Suprapubic skin (tissue), 4 donors: ENCODE measurements at places on chromosomes 6 and 20.

DNA sequence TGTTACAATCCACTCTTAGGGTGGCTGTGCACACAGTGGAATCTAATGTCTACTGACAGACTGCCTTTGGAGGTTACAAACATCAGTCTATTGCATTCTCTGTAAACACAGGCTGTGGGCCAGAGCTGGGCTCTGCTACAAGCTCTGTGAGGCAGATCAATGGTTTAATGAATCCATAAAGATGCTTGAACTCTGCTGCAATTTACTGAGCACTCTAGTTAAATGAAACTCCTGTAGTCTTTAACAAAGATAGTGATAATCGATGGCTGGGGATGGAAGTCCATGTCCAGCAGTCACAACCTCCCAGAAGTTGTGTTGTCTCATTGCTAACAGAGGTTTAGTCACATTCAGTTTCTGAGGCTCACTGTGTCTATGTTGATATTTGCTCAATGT is 50.5 kb downstream of the SOBP start:
- H3K36me3 ChIP-seq, result no peaks in the 10 kb centered on the region
- no peak overlapping the region for H3K27ac ChIP-seq

DNA sequence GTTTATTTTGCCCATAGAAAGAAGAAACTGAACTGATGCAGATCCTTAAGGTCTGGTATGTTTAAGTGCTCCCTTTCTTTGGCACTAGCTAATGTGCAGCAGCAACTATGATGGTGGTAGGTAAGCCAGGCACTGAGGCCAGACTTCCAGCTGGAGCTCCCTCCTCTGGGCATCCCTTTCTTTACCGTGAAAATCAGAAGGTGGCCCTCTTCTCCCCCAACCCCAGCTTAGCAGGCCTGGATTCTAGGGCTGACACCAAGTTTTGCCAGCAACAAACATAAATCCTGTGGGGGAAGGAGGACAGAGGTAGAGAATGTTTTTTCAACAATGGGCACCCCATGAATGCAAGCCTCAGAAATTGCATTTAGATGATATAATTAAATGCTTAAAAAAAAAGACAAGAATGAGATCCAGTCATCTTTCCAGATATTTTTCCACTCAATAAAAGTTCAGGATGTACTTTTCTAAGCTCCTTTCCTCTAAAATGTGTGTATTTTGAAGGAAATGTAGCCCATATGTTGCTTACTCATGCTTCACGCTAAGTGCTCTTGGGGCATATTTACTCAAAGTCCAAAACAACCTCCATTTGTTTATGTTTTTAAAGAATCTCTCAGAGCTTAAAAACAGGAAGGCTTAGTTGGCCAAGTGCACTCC is 123.9 kb upstream of the NXT1 start:
- no peaks in the 10 kb centered on the region for H3K27me3 ChIP-seq
- H3K4me1 ChIP-seq, result no peaks in the 10 kb centered on the region
- H3K27ac ChIP-seq, result no peak overlapping the region

DNA sequence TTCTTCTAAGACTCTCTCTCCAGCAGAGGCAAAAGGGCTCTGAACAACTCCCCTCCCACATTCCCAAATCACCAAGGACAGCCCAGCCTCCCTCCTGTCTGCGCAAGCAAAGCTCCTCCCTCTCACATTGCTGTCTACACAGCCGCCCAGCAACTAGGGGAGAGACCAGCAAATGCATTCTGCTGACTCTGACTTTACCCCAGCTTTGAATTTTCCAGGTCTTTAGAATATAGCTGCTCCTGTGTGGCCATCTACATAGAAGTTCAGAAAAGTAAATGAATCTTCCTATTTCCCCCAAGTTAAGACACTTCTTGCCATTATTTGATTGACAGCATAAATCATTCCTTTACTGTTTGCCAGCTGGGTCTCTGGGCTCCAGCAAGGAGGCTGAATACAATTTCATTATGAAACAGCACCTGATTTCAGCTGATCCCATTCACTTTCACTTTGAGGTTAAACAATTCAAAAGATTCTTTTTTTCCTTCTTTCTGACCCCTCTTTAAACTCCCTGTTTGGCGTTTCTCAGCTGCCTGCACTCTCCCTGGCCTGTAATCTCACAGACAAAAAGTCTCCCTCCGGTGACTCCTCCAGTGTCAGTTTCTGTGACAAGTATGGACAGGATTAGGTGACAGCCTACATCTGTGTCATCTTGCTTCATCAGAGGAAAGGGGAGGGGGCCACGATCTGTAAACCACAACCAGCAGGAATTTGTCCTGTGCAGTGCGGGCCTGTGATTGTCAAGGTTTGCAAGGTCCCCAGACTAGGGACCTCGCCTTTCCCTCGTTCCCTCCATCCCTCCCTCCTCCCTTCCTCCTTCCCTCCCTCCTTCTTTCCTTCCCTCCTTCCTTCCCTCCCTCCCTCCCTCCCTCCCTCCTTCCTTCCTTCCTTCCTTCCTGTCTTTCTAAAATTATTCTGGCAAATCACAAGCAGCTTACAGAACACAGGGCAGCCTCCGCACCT is 205.6 kb upstream of the RIN2 start:
- H3K27me3 ChIP-seq, result no peaks in the 10 kb centered on the region
- no peak for DNase-seq
- no peak overlapping the region for H3K27ac ChIP-seq
- H3K4me3 ChIP-seq, result no peak overlapping the region

DNA sequence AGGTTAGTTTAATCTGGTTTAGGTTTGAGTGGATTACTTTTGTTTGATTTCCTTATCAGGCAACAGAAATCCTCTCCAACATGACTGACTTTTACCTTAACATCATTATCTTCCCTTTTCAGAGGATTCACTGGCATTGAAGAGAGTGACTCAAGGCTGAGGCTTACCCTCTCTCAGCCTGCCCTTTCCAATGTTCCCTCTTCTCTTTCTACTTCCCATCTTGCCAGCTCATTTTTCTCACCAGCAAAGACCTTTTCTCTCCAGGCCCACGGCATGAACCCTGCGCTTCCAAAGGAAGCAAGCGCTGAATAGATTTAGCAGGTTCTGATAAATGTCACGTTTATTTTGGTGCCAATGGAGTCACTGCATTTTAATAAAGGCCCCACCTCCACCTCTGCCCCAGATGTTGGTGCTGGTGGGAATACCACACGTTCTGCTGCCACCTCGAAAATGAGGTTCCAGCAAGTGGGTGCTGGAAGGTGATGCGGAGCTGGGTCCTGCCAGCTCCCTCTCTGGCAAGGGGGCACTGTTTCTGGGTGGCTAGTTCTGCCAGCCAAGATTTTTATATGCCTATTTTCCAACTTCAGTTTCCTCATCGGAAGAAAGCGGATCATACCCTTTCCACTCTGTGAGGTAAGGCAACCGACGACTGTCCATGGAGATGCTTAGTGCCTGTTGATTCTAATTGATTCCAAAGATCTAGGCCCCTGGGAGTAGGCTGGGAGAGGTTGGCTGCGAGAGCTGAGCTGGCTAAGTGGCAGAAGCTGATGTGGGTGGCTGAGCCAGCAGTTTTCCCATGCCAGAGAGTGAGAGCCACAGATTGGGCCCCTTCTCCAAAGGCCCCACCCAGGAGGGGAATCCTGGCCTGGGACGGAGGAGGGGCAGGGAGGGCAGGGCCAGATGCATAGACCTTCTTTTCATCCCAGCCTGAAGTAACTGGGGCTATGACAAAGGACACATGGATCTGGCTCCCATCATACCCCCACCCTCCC is 87.7 kb upstream of the MAFB start:
- H3K36me3 ChIP-seq, result no peaks in the 10 kb centered on the region
- no peak for DNase-seq
- H3K27ac ChIP-seq, result no peak overlapping the region
- H3K4me1 ChIP-seq, result peaks cover 18% of the 10 kb centered on the region
- H3K4me3 ChIP-seq, result no peak overlapping the region

- no peaks in the 10 kb centered on the region for H3K36me3 ChIP-seq
- DNase-seq, result no peak
- no peaks in the 10 kb centered on the region for H3K4me1 ChIP-seq
- H3K27ac ChIP-seq, result no peak overlapping the region
- H3K4me3 ChIP-seq, result no peak overlapping the region
Measured at GRCh38 chr6:1903780-1904465, 294.2 kb downstream of the FOXC1 start.

DNA sequence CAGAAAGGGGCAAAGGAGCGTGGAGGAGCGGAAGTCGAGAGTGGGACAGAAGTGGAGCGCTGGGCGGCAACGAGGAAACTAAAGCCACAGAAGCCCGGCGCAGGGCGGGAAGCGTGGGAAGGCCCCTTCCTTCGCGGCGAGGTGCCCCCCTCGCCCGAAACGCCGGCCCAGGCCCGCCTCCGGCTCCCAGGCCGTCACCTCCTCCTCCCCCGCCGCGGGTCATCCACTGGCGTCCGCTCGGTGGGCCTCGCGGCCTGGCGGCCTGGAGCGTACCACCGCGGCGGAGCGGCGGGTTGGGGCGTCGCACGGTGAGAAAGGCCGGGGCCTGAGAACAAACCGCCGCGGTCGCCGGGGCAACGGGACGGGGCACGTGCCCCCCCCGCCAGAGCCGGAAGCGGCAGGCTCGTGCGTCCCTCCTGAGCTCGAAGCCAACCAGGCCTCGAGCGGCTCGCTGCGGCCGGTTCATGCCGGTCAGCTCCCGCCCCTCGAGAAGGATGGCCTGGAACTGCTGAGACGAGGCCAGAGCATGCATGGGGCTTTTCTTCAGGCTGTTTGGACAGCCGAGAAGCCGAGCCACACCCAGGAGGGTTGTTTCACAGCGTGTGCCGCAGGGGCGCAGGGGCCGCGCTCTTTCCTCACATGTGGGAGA is at the start of gene TCP11:
Gene TCP11, minus strand, starts transcription at position 333 of the 649 bp plus-strand sequence. CDS start 469 bp downstream, outside the sequence.
- DNase-seq, result no peak
- H3K27ac ChIP-seq, result no peak within 1 kb of the TSS
- no peaks in the 10 kb centered on the region for H3K36me3 ChIP-seq
- H3K4me3 ChIP-seq, result peak within 1 kb of the TSS; percentile 34
- H3K27me3 ChIP-seq, result no peaks in the 10 kb centered on the region
- peaks cover 11% of the 10 kb centered on the region for H3K4me1 ChIP-seq

DNA sequence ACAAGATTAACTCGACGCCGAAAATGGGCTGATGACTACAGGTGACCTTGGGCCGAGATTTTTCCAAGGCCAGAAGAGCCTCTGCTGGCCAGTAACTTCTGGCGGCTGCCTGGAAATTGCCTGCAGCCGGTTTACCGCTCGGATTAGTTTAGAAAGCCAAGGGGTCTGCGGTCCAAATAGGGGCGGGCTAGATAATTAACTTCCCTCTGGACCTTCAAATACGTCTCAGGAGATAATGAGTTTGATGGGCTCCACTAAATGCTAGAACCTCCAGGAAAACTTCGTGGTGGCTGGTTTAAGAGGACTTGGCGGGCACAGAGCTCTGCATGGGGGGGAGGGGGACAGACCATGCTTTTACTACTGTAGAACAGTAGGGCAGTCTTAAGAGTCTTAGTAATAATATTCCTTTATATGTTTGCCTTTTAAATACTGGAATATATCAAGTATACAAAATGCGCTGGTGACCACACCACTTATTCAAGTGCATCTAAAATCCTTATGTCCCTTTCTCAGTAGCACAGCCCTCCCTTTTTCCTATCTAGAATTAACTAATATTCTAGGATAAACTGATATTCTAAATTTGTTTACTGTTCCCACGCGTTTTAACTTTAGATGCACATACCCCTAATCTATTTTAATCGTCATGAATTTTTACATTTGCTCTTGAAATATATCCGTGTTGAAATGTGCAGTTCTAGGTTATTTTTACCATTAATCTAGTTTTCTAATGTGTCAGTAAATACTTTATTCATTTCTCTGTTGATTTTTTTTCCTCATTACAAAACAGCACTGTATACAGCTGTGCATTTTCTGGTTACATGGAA is 107.5 kb upstream of the PRSS16 start:
- H3K4me3 ChIP-seq, result peak overlapping the region; percentile 58
- no peaks in the 10 kb centered on the region for H3K27me3 ChIP-seq
- no peak for DNase-seq
- no peaks in the 10 kb centered on the region for H3K36me3 ChIP-seq

GRCh38 chr6:99603421-99604165 is 3.0 kb upstream of the PRDM13 start:
- no peak for DNase-seq
- H3K36me3 ChIP-seq, result no peaks in the 10 kb centered on the region
- H3K4me1 ChIP-seq, result peaks cover 44% of the 10 kb centered on the region
- no peak overlapping the region for H3K27ac ChIP-seq
- peaks cover 100% of the 10 kb centered on the region for H3K27me3 ChIP-seq
